T-helper 17 cell (primary cell): ENCODE measurements at places on chromosomes 1 and 21.

- DNase-seq = no peak
Measured at GRCh38 chr1:17892225-17892624, 137.1 kb downstream of the ACTL8 start.

DNA sequence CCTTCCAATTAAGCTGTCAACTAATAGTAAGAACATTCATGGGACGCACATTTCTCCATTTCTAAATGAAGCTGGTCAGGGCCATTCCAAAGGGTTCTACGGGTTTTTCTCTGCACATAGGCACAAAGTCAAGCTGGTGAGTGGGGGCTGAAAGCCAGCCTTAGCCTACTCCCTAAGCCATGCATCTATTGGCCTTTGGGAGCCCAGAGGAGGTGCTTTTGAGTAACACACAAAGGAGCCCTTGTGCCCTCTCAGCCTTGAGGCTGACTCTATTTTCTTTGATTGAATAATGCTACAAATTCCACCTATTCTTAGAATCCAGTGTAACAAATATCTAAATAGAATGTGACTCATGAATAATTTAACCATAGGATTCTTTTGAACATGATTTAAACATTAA lies 73.6 kb downstream of the RGS13 start:
- DNase-seq = no peak

GRCh38 chr1:89512996-89513720 lies 11.5 kb upstream of the LRRC8B start:
- DNase-seq = no peak

- DNase-seq = no peak
Measured at GRCh38 chr1:61184040-61184713, 101.8 kb downstream of the NFIA start.

GRCh38 chr1:175514387-175514953 lies 228.9 kb downstream of the TNR start:
- no peak for DNase-seq

DNA sequence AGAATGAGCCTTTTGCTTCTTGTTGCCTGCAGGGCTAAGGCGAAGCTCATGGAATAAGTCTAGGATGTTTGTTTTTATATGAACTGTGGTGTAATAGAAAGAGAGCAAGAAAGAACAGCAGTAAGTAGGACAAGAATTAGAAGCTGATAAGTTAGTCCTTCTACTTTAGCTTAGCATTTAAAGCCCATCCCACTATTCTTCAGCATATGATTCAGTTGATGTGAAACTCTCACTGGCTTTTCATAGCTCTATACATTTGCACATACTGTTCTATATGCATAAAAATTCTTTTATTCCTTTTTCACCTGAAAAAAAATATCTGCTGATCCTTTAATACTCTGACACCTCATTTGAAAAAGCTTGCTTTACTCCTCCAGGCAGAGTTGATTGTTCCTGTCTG lies 712.0 kb downstream of the USP25 start:
- no peak for DNase-seq

DNA sequence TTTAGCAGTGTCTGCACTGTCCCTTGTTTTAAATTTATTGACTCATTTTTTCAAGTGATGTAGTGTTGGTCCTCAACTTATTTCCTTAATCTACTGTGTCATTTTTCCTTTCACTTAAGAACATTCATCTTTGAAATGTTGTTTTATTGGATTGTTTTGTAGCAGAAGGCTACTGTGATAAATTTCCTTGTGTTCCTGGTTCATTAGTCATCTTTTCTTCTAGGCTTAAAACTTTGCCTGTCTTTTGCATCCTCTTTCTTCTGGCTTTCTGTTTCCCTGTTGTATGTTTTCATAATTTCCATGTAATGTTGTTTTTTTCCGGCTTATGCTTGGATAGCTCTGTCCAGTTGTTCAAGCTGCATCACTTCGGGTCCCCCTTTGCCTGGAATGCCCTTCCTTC lies 61.9 kb downstream of the UBE2T start:
- DNase-seq = no peak
